ENCODE measurements at places on chromosomes 11 and 22.

GRCh38 chr11:37858398-37858797, 1260.4 kb upstream of the RAG2 start:
- no peak for DNase-seq

- DNase-seq, result peak; percentile 51
Measured at GRCh38 chr11:127074151-127074761, 73.7 kb upstream of the KIRREL3 start.

DNA sequence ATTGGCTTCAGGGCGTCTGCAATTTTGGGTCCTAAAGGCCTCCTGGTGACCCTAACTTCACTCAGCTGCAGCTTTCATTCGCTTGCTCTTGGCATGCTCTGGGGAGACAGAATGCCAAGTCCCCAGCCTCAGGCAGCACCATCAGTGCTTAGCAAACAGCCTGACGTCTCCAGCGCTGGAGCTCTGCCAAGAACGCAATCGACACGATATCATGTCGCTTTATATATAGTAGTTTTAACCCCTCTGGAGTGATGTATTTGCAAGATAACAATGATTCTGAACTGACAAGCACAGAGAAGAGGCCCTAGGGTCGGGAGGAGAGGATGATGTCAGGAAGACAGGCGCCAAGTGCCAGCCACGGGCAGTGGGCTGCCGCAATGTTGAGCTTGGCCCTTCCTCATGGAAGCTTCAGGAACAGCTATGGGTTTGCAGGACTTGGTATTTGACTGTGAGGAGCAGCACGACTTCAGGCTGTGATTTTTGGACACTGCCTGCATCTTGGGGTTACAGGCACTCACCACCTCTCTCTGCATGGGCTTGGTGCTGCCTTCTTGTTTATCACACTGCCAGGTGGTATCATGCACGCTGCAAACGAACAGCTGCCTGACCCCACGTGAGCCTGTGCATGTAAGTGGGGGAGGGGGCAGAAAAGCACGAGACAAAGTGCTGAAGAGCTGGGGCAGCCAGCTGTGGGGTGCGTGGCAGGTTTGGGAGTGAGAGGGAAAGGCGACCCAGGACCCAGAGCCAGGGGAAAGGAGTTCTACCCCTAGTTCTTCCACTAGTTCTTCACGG, 26.1 kb downstream of the B3GAT1 start:
- no peak for DNase-seq

DNA sequence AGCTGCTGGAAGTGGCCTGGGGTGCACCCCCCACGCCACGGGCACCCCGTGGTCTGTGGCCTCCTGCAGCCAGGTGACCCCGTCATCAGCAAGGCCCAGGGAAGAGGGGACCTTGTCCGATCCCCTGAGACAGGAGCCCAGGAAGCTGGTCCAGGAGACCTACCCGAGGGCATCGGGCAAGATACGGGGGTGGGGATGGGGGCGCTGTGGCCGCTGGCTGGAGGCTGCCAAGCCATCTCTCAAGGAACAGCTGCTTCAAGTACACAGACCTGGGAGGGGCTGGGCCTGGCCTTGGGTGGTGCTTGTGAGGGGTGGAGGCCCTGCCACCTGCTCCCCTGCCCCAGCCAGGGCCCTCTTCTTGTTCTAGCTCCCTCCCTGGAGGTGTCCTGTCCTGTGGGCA, 1272.1 kb downstream of the BRD1 start:
- DNase-seq, result no peak

Data from left renal pelvis (tissue), 4 donors.